ENCODE measurements at places on chromosomes 3 and 15.

GRCh38 chr3:32398531-32398930, 6.9 kb downstream of the CMTM7 start:
- no peak for DNase-seq

GRCh38 chr3:169863458-169863899, 6.3 kb downstream of the LRRC31 start:
- DNase-seq: peak; percentile 84

DNA sequence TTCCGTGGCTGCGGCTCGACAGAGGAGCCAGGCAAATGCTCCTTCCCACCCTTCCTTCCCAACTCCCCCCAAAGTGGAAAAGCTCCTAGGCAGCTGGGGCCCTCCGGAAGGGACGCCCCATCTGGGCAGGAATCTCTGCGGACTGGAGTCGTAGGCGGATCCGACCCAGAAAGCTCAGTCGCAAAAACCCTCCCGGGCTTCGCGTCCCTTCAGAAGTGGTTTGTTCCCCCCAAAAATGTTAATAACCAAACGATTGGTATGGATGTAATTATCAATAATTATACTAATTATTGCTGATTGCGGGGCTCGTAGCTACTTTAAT, 3.8 kb downstream of the RNU6-1 start:
- no peak for DNase-seq

- no peak for DNase-seq
These were observed 59.2 kb downstream of the LYZL4 start for GRCh38 chr3:42351207-42351606.

DNA sequence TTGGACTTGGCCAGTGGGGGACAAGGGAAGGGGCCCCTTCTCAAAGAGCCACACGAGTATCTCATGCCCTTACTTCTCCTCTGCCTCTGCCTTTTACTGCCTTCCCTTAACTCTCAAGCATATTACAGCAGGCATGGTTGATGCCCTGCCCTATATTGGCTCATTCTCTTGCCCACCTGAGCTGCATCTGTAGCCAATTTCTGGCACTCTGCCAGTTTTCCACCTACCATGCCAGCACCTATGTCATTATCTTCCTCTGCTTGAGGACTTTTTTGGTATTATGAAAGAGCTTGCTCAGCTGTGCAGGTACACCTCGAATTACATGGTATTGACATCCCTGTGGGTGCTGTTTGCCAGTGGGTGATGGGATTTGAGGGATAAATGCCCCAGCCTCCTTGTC, 181.8 kb downstream of the OXSM start:
- no peak for DNase-seq

GRCh38 chr3:162092751-162093150, 596.1 kb downstream of the OTOL1 start:
- DNase-seq: no peak

DNA sequence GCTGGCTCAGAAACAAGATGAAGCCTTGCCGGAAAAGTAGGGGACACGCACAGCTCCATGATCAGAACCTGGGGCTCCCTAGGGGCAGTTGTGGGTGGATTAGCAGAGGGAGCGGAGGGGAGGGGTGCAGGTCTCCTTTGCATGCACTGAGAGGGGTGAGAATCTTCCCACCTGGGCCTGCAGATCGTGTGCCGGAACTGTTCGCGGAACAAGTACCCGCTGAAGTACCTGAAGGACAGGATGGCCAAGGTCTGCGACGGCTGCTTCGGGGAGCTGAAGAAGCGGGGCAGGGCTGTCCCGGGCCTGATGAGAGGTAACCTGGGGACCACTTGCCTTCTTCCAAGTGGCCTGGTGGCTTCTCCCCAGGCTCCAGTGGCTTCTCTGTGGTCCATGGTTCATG, 24.5 kb upstream of the NR2C2 start:
- no peak for DNase-seq

- no peak for DNase-seq
These were observed 12.9 kb downstream of the EDC3 start for GRCh38 chr15:74682954-74683353.

- no peak for DNase-seq
These were observed 10.4 kb upstream of the VIPR1 start for GRCh38 chr3:42491881-42492507.

GRCh38 chr3:126481808-126482502, 6.3 kb upstream of the ZXDC start:
- no peak for DNase-seq

DNA sequence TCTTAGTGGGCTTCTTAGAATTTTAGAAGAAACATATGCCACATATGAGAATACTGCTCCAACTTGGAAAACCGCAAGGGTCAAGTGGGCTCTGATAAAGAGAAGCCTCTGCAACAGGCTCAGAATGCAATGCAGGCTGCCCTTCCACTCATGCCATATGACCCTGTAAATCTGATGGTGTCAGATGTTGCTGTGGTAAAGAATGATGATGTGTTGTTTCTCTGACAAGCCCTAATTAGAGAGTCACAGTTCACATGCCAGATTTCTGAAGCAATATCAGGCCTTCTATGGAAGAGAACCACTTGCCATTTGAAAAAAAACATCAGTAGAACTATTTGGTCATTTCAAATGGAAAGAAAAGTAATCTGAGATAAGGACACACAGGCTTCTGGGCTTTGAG, 749.6 kb downstream of the AGBL1 start:
- no peak for DNase-seq

GRCh38 chr3:144363856-144364255, 392.2 kb downstream of the DIPK2A start:
- no peak for DNase-seq

DNA sequence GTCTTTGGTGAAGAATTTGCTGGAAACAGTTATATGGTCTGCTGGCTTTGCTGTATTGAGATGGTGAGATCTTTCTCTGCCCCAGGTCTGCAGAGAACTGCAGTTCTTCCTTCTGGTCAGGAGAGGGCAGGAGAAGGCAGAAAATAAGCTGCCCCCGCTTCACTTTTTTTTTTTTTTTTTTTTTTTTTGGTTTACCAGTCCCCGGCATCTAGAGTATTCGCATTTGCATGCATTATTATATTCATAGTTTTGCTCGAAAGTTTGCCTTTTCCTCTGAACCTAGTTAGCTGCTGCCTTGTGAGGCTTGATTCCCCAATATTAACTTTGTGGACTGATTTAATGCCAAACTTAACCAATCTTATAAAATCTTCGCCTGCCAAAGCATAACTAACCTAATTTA, 10.6 kb upstream of the PARL start:
- DNase-seq: peak; percentile 71

DNA sequence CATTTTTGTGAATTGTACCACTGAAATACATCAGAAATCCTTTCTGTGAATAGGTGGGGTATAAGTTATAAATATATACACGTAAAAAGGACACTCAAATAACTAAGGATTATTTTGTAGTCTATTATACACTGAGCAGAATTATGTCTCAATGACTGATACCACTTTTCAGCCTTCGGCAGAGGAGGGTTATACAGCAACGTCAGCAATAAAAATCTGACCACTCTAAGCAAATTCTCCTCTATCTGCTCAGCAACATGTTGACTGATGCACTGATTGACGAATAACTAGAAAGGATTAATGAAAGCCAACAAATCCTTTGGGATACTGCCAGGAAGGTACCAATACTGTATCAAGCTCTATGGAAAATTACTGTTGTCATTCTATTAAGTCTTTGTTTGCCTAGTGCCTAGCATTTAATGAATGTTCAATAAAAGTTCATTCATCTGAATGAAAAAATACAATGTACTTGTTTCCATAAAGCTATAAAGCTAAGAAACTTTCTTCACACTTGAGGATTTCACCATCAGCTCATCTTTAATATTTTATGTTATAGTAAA, 5.2 kb downstream of the ARPP19 start:
- no peak for DNase-seq

GRCh38 chr15:69568173-69569009, 115.8 kb downstream of the RPLP1 start:
- no peak for DNase-seq

- DNase-seq: peak; percentile 10
These were observed 143.7 kb downstream of the NR1D2 start for GRCh38 chr3:24088782-24089181.

DNA sequence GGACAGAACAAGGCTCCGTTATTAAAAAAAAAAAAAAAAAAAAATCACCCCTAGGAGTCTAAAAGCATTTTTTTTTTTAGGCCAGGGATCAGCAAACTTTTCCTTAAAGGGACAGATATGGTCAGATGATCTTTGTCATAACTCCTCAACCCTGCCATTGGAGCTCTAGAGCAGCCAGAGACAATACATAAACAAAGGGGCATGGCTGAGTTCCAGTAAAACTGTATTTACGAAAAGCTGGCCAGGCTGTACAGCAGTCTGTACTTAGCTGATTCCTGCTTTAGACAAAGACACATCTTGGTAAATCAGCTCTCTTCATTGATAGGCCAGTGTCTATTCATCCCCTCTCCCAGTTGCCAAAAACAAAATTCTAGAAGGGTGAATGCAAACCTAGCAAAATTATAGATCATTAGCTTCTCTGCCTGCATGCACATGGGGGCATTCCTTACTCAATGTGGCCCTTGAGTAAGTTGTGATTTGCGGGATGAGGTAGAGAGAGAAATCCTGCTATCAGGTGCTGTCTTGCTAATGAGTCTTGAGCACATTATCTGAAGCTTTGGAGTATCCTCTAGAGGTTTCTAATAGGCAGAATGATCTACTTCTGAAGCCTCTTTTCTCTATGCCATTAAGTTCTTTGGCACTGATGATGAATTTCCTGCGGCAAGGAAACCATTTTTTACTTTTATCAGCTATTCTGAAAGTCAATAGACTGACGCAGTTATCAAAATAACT, 35.2 kb downstream of the SENP8 start:
- no peak for DNase-seq

DNA sequence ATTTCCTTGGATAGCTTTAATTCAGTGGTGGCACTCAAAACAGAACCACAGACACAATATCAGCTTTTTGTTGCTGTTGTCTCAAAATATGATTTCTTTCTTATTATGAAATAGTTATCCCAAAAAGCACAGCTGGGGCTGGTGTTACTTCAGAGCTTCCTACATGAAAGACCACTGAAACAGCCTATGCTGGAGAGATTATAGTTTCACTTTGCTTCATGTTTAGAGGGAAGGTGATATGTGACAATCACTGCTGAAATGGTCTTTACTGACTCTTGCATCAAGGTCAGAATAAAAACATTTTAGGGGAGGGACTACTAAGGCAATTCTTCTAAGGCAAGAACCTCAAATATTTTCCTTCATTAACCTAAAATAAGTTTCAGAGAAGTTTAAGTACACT, 190.7 kb downstream of the TNIK start:
- DNase-seq: peak; percentile 62

DNA sequence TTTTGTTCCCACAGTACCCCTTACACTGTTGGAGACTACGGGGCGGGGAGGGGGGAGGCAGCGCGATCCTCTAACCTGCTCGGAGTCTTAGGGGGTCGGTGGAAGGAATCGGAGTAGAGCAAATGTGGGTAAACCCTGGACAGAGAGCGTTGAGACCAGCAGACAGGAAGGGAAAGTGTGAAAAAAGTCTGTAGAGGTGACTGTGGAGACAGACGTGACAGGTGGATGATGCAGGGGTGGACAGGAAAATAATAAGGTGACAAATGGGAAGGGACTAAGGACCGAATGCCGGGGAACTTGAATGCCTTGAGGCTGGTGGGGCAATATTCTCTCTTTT, 424 bp downstream of the EAF2 start:
- peak; percentile 58 for DNase-seq

DNA sequence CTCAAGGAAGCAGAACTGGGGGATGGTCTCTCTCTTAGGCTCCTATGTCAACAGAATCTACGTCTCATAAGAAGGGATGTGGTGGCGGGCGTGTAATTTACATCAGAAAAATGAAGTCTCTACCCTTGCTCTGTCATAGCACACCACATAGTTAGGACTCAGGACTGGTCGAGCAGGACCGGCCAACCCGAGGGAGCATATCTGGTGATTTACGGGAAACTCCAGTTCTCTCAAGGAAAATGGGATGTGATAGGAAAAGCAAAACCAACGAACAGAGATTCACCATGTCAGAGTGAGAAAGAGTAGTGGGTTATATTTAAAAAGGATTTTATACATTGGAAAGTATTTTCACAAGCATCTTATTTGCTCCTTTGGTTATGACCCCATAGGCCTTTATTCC, 54.7 kb downstream of the IGF2BP2 start:
- DNase-seq: no peak

- DNase-seq: no peak
These were observed 3.3 kb downstream of the MSL2 start for GRCh38 chr3:136192831-136193230.

DNA sequence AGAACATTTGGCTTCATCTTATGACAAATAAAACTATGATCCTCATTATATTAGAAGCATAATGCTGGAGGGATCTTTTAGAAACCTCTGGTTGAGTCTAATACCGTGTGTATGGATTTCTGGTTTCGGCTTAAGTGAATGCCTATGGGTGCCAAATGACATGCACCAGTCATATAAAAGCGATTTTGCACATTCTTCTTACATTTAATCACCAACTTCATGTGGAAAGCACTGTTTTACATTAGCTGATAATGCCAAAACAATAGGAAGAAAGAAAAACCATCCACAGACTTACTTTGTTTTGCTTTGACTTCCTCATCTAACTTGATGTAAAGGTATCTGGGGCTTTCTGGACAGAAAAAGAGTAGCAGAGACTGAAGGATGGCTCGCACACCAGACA, 20.9 kb downstream of the SLC2A2 start:
- DNase-seq: no peak

DNA sequence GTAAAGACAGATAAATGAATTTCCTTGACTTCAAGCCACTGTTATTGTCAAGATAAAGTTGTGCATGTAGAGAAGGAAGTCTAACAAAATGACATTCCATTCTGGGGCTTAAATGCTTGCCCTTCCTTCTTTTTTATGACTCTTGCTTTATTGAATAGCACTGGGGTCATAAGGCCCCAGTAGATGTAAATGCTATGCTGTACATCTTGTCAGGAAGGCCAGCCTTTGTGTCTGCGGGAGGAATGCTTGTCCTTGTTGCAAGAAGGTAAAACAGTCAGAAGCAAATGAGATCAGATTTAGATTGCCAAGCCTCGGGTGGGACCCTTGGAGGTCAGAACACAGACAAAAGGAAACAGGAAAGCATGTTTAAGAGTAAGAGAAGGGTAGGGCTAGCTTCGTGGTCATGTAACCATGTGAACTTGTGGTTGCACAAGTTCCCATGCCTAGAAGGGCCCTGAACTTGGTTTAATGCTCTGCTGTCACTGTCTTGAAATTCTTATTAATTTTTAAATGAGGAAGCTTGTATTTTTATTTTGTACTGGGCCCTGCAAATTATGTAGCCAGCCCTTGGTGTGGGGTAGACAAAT, 81.5 kb downstream of the PPM1L start:
- DNase-seq: peak; percentile 11

- DNase-seq: no peak
These were observed 2.5 kb downstream of the SHF start for GRCh38 chr15:45185069-45185779.

GRCh38 chr3:65483011-65483410, 555.7 kb downstream of the MAGI1 start:
- DNase-seq: no peak

GRCh38 chr3:50517721-50518206, 14.3 kb upstream of the CACNA2D2 start:
- DNase-seq: no peak

GRCh38 chr15:88624971-88625490, 3.9 kb downstream of the AEN start:
- no peak for DNase-seq

All from GM12865 (cell line).